ENCODE measurements at places on chromosomes 2 and 18. TPM values are rescaled to one million over a fixed set of nuclear protein-coding genes. Genes with fewer than 3 reads are reported as not detected.
A peak's percentile ranks its signal among the peaks of the same experiment; 100 is the strongest.

GRCh38 chr2:172113617-172114016, 10.9 kb upstream of the DLX2 start:
- no peak for DNase-seq

GRCh38 chr2:85409845-85410583, at the start of gene CAPG:
Gene CAPG, minus strand, starts transcription at chr2:85410366. Its CDS starts 8,221 bp downstream, at chr2:85402145.
- peak; percentile 48 for DNase-seq

MAPK4 gene
- total RNA-seq: 1.2 TPM

TNP1 gene
- not detected for total RNA-seq

TMEM198 gene
- 0.77 TPM for total RNA-seq

DNA sequence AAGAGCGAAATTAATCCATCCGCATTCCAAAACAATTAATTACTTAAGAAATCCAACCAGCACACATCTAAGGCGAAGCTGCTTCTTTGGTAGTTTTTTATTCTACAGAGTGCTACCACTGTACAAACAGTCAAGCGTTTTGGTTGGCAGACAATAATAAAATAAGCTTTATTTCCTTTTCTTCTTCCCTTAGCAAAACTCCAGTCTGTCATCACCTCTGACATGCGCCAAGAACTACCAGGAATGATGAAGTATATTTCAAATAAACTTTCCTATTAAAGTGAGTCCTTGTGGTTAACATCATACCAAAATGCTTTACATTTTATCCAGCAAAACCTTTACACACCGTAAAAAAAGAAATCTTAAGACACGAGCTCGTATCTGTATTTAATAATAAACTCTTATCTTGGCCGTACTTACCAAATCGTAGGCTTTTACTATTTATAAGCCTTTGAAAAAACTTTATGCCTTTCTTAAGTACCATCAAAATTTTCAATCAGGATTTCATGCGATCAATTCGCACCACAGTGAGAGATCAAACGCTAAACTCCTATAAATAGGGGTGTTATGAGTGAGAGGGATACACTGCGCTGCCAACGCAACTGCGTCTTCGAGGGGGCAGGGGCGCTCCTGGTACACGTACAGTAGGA, 1.3 kb downstream of the ATL2 start:
- no peak for DNase-seq

- no peak for DNase-seq
Measured at GRCh38 chr18:58501066-58501896, 127.6 kb downstream of the ALPK2 start.

DNA sequence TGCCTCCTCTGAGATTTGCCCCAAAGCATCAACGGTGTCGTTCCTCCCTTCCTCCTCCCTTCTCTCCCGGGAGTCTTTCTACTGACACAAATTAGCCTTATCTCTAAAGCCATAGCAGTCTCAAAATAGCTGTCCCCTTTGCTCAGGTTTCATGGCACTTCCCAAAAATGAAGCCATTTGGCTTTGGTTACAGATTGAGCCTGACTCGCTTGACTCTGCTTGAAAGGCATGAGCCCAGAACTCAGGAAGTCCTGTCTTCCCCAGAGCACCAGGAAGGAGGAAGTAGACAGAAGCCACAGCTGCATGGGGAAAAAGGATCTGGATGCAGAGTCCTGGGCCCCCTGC, 234.4 kb upstream of the RGPD4 start:
- no peak for DNase-seq

GRCh38 chr2:108884619-108885018, 98.0 kb downstream of the CCDC138 start:
- DNase-seq: no peak

DNA sequence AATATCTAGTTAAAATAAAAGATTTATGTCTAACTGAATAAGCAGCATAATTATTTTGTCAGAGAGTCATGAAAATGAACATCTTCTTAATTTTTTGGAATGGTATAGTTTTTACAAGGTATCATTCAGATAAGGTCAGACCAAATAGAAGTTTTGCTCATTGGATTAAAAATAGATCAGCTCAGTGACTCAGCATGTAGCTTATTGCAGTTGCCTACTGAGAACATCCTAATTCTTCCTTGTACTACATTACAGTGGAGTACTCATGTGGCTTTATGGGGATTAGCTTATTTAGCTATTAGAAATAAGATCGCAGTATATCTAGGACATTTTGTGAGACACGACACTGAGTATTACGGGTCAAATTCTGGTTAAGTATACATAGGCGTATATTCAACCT, 38.2 kb upstream of the PPM1B start:
- no peak for DNase-seq

DNA sequence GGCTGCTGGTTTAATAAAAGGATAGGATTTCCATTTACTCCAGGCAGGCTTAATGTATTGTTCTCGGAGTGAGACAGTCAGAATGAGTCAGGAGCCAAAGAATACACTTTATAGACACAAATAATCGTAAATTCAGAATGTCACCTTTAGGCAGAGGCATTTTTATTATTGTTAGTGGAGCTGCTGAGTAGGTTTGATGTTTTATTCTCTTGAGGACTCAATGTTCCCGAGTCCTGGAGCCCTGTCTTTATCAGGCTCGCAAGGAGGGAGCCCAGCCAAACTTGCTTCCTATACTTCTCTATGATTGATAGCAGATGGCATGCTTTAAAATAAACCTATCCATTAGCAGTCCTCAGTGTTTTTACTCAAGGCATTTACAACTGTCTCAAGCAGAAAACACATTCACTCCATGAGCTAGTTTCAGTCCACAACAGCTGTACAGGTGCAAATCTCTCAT, 492.3 kb upstream of the ZEB2 start:
- no peak for DNase-seq

GRCh38 chr18:74141667-74142066, 6.0 kb downstream of the FBXO15 start:
- no peak for DNase-seq

- DNase-seq: no peak
Measured at GRCh38 chr18:69956665-69957620, 9.3 kb upstream of the CD226 start.

AQP12B gene
- total RNA-seq: not detected

- DNase-seq: no peak
Measured at GRCh38 chr2:192203876-192204275, 9.1 kb upstream of the TMEFF2 start.

- DNase-seq: peak; percentile 51
Measured at GRCh38 chr2:216974321-216975302, 114.7 kb upstream of the TNP1 start.

DNA sequence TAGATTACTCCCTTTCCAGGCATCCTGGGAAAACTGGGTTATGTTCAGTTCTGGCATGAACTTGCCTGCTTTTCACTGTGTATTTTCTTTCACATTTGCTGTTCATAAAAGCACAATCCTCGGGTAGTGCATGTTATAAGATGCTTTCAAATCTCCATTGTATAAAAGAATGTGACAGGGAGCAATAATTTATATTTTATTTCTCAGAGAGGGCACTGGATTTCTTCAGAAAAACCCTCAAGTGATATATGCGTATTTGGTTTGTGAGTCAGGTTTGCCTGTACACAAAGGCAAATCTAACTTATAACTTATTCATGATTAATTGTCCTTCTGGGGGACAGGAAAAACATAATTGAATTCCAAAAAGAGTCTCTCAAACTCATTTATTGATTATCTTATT, 440.7 kb upstream of the MMADHC start:
- no peak for DNase-seq

DNA sequence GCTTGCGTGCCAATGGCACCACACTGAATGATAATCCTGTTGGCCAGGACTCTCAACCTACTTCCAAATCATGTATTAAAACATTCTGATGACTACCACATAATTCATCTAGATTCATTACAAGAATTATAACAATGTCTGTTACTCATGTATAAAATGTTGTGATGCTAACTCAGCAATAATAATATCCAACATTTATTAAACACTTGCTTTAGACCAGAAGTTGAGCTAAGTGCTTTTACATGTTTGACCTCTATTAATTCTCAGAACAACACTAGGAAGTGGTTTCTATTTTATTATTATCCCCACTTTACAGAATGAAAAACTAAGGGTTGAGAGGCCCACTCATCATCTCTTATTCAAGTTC, 178.4 kb downstream of the LNPK start:
- no peak for DNase-seq

DNA sequence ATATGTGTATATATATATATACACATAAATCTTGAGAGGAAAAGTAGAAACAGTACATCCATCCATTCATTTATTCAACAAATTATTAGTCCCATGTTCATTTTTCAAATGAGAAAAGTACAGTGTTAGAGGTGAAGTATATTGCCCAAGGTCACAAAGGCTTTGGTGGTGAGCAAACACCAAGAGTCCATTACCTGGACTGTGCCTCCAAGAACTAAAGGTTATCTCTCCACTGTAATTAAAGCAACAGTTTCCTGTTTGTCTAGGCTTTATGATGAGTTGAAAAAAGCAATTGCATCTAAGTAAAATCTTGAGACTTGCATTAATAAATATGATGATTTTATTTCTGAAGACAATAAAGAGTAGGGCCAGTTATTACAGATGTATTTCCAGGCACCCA, 44.7 kb upstream of the EPB41L3 start:
- no peak for DNase-seq

GRCh38 chr2:47783486-47784351, 774 bp downstream of the MSH6 start:
- DNase-seq: peak; percentile 73

DNA sequence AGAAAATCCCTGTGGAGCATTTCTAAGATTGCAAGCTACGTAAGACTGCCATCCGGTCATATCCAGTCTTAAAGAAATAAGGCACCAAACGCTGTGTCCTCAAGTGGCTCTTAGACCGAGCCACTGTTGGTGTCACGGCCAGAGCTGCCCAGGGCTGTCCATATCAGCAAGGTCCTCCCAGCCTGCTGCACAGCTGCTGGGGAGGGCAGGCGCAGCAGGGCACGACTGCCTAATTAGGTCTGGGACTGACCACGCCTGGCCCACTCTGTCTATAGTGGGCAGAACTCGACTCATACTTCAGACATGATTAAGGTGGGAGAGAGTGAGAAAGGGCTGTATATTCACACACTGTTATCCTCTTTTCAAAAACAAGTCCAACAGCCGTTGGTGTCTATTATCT, 39.3 kb downstream of the EIPR1 start:
- DNase-seq: no peak

RGPD4 gene
- not detected for total RNA-seq

DNA sequence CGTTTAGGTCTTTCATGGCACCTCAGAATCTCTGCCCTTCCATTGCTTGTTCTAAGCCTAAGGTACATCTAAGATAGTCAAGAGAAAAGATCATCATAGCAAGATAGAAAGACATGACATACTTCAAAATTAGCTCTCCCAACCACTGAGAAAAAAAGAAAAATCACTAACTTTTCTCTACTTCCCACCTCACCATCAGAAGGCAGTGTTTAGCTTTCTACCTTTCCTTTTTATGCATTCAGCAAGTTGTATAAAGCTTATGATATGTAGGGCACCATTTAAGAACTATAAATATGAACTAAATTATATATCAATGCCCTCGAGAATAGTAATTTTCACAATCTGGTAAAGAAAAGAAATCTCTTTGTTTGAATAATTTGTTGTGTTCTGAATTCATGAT, 331.8 kb upstream of the VWC2L start:
- DNase-seq: no peak

DNA sequence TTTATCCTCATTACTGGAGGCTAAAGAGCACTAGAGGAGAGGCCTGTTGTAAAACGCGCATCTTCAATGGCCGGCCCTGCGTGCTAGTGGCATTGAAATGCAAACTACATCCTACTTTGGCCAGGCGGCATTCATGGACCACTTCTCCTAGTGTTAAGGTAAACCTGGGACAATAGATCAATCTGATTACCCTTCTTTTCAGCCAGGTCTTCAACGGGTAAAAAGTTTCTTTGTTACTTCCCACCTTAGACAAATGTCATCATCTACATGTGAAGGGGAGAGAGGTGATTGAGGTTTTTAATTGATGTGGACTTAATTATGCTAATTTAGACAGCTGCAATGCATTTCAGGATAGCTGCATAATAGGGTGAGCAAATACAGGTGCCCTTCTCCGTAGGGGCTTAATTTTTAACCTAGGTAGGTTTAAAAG, 628.0 kb downstream of the ZEB2 start:
- DNase-seq: no peak

DNA sequence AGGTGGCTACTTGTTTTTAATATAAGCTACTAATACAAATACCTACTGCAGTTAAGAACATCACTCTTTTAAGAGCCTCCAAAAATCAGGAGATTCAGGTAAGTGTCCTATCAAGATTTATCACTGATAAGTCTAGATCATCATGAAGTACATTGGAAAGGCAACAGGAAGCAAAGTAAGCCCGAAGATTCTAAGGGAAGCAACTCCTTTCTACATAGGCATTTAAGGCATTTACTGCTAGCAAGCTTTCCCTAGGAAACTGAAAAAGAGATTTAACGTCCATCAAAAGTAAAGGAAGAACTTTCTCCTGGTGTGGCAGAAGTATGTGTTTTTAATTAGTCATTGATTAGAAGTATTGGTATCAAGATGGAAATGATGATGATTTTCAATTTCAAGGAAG, 3.7 kb downstream of the STK17B start:
- DNase-seq: no peak

DNA sequence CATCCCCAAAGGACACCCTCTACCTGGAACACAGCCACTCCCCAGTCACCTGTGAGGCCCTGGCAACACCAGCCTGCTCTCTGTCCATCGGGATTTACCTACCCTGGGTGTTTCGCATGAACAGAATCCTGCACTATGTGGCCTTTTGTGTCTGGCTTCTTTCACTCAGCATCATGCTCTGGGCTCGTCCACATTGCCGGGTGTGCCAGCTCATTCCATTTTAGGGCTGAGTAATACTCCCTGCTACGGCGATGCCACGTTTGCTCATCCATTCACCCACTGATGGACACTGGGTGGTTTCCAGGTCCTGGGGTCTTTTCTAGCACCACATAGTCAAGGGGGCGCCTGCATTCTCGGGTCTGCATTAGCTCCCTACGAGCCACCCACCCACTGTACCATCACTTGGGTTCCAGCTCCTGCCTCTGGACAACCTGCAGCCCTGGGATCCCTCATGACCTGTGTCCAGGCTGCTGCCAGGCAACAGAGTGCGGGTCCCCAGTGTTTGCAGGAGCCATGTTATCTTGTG, 22.0 kb downstream of the KCNF1 start:
- DNase-seq: no peak

RSAD2 gene
- 14.7 TPM for total RNA-seq

- DNase-seq: no peak
Measured at GRCh38 chr2:60486067-60486466, 67.4 kb downstream of the BCL11A start.
